Cerebellar cortex (tissue), 1 donor: ENCODE measurements at places on chromosomes 2 and 18.

- no peak for DNase-seq
These were observed 24.4 kb downstream of the EHD3 start for GRCh38 chr2:31258351-31258750.

DNA sequence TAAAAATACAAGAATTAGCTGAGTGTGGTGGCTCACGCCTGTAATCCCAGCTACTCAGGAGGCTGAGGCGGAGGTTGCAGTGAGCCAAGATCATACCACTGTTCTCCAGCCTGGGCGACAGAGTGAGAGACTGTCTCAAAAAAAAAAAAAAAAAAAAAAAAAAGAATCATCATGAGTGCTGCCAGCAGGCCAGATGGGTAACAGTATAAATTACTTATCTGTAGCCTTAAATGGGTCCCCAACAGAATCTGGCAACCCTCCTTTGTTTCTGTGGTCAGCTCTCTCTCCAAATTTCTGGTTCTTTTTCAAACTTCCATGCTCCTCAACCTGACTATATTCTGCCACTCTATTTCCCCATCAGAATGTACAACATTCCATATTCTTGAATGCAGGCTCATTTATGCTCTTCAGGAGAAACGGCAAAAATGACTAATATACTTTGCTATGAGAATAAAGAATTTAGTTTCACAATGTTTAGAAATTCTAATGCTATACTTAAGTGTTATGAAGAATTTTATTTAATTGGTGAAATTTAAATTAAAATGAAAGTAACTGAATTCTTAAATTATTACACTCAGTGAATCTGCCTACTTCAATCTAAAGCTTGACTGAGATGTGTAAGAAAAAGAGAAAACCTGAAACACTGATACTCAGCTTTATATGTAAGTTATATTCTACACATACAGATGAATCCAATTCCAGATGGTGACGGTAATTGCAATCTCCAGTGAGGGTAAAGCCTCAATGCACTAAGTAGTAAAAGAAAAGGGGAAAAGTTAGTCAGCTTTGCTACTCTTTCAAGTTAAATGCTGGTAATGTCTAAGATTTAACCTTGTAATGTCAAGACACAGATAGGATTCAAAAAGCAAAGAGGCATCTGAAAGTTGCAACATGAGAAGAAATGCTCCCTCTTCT, 24.8 kb downstream of the LPIN2 start:
- no peak for DNase-seq

DNA sequence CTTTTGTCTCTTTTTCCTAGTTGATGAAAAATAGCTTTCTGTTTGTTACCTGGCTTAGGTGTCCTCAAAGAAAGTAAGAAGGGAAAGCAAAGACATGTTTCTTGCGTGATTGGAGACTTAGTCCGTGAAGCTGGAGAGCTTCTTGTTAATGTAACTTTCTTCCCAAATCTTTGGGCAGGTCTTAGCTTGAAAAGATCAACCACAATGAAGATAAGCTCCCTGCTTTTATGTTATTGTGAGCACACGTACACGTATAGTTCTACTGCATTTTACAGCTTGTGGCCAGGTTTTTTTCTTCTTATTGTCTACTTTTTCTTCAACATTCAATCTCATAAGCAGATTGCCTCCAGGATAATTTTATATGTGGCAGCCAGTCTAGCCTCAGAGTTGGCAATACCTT, 99.8 kb downstream of the DIS3L2 start:
- no peak for DNase-seq

- no peak for DNase-seq
These were observed 529.9 kb upstream of the KLHL29 start for GRCh38 chr2:22855081-22855480.

DNA sequence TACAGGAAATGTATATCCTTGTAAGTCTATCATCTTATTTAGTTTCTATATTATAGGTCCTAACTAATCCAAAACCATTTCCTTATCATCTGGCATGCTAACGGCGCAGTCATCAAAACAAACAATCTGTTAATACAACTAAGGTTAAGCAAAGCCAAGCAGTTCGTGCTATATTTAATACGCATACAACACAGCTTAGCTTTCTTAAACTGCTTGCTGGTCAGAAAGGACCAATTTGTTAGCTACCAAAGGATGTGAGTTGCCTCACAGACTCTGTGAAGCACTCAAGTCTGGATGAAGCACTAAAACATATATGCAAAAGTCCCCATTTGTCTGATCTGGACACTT, 67.0 kb downstream of the ZEB2 start:
- DNase-seq = no peak
